ENCODE measurements at places on chromosomes 7 and 10. TPM values are rescaled to one million over a fixed set of nuclear protein-coding genes. Genes with fewer than 3 reads are reported as not detected.

The OR2A42 gene
- total RNA-seq = not detected

The AVPI1 gene
- total RNA-seq = 39.8 TPM

The SRRT gene
- 54.3 TPM for total RNA-seq

The CUBN gene
- total RNA-seq = 2.1 TPM

The CH25H gene
- 1.2 TPM for total RNA-seq

The NEUROG3 gene
- total RNA-seq = not detected

The ASCC1 gene
- 35.5 TPM for total RNA-seq

The TAS2R38 gene
- not detected for total RNA-seq

The PIP4K2A gene
- total RNA-seq = 57.2 TPM

The FAM237B gene
- total RNA-seq = not detected

The NPC1L1 gene
- 0.08 TPM for total RNA-seq

The DPY19L1 gene
- total RNA-seq = 22.9 TPM

The HMX2 gene
- total RNA-seq = not detected
